ENCODE measurements at places on chromosomes 16 and 17.

DNA sequence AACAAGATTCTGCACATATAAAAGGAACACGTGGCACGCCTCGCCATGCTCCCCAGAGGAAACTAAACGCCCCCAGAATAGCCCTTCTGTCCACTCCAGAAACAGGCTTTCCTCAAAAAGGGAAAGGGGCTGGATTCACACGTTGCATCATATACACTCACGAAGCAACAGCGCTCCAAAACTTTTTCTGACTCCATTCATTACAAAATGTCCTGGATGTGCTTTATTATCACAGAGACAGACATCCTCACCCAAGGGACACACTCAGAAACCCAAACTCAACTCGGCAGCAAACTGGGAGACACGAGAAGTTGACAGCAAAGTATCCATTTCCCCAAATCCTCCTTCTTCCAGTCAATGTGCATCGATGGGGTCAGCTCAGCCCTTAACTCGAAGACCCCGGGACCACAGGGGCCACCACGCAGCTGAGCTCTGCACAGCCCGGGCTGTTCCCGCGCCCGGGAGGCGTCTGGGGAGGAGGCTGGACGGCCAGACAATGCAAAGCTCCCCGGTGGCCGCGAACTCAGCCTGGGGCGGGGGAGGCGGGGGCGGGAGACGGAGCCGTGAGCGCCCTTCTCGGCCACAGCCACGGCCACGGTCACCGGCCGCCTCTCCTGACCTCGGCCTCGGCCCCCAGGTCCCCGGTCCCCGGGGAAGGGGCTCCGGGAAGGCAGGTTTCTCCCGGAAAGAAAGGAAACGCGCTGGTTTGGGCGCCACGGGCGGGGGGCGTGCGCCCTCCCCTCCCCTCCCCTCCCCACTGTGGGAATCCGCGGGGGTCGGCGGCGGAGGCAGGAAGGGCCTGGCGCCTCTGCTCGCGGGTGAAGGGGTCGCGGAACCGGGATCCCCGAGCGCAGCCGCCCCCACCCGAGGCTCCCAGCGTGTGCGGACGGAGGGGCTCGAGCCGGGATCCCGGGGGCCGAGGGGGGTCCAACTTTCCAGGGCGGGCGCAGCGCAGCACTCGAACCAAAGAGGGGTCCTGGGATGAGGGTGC lies 1.2 kb downstream of the NXN start:
- DNase-seq, result peak; percentile 42

DNA sequence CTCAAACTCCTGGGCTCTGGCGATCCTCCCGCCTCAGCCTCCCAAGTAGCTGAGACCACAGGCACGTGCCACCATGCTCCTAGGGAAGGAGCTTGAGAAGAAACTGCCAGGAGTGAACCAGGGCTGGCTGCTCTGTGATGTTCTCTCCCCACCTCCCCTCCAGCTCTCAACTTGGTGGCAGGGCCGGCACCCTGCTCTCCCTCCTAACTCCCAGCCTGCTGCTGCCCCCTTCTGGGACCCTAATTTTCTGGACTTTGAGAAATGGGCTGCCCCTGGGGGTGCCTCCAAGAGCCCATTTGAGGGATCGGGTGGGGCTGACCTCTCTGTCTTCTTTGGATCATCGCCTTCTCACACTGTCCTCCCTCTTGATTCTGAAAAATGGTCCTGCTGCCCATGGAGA lies 14.9 kb upstream of the STAT3 start:
- no peak for DNase-seq

DNA sequence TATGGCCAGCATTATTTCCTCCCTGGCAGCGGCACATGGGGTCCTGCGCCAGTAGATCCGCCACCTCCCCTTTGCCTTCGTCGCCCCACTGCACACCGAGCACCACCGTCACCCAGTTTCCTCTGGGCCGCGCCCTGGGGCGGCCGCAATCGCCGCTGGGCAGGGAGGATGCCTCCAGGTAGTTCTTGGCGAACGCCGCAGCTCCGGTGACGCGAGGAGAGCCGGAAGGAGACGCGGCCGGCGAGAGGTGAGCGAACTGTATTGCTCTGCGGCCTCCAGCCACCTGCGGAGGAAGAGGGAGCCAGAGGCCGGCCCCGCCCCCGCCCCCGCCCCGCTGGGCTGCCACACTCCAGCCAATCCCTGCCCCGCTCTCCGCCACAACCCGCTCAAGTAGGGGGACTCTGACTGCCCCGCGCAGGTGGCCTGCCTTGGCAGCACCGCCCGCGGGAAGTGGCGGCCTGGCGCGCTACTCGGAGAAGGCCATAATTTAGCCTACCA lies 11.8 kb upstream of the SLFN13 start:
- peak; percentile 50 for DNase-seq

GRCh38 chr17:50884439-50885311 lies 18.5 kb upstream of the TOB1 start:
- DNase-seq, result no peak

DNA sequence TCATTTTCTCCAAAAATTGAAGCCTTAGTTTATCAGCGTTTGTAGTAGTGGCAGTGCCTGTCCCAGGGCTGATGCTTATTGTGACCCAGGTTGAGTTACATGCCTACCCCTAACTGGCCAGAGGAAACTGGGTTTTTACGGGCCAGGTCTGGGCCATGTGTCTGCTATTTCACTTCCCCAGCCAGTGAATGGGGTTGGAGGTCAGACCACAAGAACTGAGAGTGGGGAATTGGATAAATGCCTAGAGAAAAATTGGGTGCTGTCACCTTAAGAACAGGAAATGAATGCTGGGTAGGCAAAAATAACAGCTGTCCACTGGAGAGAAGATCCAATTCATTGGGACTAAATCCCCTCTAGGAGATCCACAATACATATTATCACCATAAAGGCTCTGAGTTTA lies 5.2 kb downstream of the ADPRM start:
- DNase-seq, result no peak

DNA sequence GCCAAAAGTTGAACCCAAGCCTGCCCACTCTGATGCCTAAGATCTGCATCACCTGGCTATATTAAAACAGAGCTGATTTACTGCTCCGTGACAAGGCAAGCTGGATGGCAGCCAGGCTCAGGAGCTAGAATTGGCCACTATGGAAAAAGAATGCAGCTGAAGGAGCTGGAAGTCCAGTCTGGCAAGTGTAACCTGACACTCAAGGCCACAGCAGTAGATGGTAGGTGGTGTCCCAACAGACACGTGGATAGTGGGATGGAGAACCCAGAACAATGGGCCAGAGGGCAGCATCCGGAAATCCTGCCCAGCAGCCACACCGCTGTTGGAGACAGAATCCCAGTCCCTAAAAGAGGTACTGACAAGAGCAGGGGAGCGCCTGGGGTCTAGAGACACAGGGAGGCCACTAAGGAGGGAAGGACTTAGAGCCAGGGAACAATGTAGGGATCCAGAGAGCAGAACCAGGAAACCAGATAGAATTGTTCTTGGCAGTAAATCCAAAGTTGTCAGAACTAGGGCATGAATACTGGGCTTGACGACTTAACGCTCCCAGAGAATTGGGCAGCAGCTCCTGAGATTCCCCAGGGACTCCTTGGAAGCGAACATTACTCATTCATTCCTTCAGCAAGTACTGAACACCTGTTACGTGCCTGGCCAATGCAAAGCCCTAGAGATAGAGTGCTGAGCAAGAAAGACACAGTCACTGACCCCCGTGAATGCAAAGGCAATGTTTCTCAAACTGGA lies 85.7 kb downstream of the CDYL2 start:
- no peak for DNase-seq

GRCh38 chr17:72379516-72379915 lies 258.7 kb downstream of the SOX9 start:
- no peak for DNase-seq

DNA sequence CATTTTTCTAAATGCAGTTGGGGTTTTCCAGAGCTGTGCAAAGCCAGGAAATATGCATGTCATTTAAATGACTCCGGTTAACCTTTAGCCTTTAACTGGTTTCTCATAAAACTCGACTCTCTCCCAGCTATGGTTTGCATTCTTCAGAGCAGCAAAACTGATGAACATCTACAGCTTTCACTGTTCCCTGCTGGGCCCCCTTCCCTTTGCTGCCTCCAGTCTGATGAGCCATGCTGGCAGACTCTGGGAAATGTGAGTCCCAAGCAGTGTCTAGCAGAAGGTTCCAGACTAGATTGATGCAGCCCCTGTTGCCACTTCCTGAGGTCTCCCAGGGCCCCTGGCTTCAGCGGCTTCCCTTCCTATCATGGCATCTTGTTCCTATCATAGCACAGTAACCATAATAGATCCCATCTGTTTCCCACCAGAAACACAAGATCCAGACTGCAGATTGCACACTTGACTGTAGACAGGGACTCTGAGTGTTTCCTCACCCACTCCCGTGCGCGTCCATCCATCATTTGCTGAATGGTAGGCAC lies 135.4 kb downstream of the CLEC16A start:
- no peak for DNase-seq

- DNase-seq, result no peak
Observed at GRCh38 chr16:2507052-2507659, 6.6 kb upstream of the ATP6V0C start.

DNA sequence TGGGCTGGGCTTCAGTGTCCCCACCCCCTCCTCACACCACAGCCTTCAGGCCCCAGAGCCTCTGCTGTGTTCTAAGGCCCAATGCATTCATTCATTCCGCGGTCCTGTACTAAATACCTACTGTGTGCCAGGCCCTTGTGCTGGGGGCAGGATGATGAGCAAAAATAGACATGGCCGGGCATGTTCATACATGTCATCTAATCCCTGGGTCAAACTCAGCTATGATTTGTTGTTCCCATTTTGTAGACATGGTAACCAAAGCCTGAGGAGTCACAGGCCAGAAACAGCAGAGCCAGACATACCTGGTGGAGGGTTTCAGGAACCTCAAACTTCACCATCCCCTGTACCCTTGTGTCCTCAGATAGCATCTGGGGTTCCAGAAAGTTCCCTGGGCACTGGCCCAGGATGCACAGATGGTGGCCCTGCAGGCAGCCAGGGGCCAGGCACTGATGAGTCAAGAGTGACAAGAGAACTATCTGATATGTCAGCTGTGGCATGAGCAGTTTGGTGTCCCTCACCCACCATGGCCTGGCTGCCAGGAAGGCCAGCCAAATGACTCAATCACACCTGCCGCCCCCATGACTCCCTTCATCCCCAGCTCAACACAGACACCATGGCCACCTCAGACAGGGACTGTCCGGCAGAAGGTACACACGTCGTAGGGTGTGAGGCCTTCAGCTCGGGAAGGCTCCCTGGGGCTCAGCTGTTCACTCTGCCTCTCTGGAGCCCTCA lies 2.7 kb upstream of the RRAD start:
- DNase-seq, result no peak

GRCh38 chr16:3369073-3369472 lies 13.4 kb downstream of the OR2C1 start:
- DNase-seq, result no peak

- no peak for DNase-seq
Observed at GRCh38 chr17:80941171-80941570, 50.5 kb upstream of the CHMP6 start.

GRCh38 chr17:2343421-2343820 lies 6.1 kb downstream of the SGSM2 start:
- DNase-seq, result no peak

DNA sequence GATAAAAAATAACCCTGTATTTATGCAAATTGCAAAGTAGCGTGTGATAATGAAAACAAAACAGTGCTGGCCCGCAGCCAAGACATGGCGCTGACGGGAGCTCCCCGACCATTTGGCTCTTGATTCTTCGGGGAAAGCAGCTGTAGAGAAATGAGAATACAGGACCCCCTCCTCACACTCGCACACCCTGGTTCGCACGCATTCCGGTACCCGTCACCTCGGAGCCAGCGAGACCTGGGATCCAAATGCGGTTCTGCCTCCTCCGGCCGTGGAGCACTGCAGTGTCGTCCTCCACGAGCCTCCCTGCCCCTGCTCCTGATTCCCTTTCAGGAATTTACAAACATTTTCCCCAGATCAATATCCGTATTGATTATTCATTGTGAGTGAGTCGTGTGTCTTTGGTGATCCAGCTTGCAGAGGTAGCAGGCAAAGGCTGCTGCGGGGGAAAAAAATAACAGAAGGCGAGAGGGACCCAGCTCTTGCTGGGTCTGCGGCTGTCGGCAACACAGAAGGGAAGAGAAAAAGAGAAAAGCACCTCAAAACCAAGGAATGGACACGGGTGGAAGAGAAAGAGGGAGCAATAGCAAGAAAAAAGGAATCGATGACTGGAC lies 184.1 kb upstream of the ZFHX3 start:
- no peak for DNase-seq

- DNase-seq, result no peak
Observed at GRCh38 chr17:63136369-63137012, 170.5 kb downstream of the TANC2 start.

DNA sequence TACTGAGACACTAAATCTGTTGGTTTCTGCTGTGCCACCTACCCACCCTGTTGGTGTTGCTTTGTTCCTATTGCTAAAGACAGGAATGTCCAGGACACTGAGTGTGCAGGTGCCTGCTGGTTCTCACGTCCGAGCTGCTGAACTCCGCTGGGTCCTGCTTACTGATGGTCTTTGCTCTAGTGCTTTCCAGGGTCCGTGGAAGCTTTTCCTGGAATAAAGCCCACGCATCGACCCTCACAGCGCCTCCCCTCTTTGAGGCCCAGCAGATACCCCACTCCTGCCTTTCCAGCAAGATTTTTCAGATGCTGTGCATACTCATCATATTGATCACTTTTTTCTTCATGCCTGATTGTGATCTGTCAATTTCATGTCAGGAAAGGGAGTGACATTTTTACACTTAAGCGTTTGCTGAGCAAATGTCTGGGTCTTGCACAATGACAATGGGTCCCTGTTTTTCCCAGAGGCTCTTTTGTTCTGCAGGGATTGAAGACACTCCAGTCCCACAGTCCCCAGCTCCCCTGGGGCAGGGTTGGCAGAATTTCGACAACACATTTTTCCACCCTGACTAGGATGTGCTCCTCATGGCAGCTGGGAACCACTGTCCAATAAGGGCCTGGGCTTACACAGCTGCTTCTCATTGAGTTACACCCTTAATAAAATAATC lies 14.6 kb downstream of the STH start:
- DNase-seq, result no peak

DNA sequence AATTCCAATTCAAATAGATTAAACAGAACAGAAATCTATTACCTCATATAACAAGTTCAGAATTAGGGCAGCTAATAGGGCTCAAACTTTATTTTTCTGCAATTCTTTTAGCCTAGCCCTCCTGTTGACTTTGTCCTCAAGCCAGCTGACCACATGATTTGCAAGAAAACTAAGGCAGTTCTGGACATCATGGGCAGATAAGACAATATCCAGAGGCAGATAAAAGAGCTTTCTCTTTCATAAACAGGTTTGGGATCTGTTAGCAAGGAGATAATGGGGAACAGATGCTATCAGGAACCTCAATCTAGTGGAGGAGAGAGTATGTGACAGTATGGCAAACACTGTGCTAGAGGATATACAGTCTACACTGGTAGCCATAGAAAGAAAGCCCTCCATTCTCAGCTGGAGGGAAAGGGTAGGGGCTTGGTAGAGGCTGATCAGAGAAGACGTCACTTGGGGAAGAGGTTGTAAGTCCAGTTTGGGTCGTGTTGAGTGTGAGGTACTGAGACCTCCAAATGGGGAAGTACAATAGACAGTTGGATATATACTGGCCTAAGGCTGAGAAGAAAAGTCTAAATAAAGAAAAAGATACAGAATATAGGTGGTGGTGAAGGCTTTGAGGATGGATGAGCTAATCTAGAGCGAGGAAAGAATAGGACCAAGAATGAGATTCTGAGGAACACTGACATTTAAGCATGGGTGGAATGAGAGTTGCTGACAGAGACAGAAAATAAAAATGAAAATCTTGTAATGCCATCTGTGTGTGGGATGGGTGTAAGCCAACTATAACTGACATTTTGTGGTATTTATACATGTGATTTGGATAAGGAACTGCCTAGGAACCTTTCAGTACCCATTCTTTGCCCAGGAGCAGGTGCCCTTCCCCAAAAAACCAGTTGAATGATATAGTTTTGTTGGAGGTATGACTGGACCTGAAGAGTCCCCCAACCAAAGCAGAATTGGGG lies 67.4 kb downstream of the CYB561 start:
- DNase-seq, result no peak
